ENCODE measurements at places on chromosomes 5 and 9.

GRCh38 chr9:137582286-137582860 is 3.6 kb upstream of the DPH7 start:
- DNase-seq: no peak

DNA sequence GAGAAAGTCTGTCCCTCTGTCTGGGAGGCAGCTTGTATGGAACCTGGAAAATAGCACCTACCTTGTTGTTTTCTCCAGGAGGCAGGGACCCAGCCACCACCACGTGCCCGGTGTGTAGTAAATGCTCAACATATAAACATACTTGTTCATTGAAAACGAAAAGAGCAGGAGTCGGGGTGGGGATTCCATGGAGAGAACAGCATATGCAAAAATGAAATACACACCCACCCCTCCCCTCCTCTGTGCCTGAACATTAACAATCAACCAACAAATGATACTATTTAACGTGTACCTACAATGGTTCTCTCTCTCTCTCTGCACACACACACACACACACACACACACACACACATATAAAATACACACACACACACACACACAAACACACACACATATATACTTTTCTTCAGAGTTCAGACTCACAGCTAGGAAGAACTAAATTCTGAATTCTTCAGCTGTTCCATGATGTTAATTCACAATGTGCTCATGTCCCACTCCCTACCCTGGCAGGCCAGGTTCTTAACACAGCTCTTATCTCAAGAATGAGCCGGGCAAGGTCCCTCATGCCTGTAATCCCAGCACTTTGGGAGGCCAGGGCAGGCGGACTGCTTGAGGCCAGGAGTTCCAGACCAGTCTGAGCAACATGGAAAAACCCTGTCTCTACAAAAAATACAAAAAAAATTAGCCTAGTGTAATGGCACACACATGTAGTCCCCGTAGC is 16.3 kb upstream of the DENND1A start:
- no peak for DNase-seq

DNA sequence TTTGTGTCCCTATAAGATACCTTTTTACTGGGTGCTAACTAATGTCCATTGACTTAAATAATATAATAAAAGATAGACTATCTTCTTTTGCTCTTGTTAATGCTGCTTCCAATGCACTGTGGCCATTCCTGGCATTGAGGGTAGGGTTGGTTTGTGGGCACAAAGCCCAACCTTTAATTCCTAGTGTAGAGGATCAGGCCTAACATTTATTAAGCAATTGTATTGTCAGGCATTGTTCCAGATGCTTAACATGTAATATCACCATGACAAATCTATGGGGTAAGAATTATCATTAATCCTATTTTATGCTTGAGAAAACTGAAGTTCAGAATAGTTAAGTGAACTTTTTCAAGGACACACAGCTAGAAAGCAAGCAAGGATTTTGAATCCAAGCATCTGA is 60.4 kb upstream of the GPBP1 start:
- DNase-seq: no peak

DNA sequence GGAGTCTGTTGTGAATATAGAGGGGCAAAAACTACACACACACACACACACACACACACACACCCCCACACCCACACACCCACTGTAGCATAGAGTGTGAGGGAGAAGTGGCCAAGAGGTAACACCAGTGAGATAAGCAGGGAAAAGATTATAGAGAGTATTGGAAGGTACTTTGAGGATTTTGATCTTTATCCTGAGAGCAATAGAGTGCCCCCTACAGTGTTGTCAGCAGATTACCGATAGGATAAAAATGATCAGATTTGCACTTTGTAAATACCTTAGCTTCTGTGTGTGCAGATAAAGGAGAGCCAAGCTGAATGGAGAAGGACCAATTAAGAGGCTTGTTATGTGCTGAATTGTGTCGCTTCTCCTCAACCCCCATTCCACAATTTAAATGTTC is 32.3 kb downstream of the ERCC6L2 start:
- DNase-seq: no peak

- DNase-seq: no peak
Observed at GRCh38 chr5:156834916-156835315, 15.2 kb upstream of the PPP1R2B start.

DNA sequence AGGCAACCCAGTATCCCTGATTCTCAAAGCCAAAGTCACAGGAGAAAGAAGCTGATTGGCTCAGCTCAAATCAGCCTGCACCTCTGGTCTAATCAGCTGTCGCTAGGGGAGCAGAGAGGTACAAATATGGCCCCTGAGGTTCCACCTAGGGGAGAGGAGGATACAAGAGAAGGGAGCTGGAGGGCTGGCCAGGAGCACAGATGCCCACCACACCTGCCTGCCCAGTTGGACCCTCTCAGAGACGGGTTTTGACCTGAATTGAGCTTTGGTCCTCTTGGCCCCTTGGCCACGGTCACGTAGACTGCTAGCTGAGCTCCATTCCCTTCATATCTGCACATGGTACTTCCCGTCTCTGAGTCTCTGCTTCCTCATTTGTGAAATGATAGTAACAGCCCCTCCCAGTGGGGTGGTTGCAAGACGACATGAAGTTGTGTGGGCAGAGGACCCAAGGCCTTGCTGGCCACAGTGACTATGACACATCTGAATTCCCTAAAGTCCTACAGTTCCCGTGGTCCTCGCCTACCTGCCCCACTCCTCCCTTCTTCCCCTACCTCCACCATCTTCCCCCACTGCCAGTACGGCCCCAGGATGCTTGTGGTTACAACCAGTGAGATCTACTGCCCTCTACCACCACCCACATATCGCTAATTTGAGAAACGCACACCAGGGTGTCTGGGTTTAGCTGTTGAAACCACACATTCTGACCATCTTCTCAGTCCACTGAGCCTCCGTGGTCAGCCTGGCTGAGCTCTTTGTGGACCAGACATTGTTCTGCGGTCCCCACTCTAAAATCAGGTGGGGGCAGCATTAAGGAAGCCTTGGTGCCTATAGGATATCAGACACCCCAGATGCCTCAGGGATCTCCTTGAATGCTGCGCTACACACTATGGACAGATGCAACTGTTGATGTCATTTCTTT is 60.3 kb upstream of the NEK6 start:
- DNase-seq: no peak

DNA sequence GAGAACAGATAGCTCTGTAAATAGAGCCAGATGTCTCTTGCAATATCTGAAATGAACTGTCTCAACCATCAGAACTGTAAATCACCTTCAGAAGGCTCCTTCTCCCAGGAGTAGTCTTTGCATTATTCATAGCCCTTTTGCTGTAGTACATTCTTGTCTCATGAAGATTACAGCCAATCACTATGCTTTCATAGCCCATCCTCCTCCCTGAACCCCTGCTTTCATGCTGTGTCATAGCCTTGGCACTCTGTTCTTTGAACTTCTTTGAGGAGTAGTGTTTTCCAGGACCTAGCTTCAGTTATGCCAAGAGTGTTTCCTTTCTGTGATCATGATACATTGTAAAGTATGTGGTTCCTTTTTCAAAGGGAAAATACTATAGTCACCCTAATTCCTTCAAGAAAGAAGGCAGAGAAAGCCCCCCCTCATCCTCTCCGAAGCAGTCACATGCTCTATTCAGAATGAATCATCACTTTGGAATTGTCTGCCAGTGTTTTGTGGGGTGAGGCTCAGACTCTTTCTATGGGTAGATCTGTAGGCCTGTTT is 61.1 kb downstream of the GRIA1 start:
- DNase-seq: no peak

DNA sequence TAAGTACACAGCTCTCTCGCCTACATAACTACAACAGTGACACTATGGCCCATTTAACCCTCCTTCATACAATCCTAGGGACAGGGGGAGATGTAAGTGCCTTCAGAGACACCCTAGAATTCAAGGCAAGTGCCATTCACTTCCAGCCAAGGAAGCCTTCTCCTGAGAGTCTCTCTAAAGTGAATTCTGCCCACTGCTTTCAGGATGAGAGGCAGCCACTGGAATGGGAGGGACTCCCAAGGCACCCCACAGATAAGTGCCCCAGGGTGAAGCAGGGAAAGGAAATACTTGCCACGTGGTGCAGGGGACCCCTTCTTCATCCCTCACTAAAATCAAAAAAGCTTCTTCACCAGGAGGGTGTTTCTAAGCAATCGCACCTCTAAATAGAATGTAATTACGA is 283.7 kb downstream of the ZNF608 start:
- no peak for DNase-seq

DNA sequence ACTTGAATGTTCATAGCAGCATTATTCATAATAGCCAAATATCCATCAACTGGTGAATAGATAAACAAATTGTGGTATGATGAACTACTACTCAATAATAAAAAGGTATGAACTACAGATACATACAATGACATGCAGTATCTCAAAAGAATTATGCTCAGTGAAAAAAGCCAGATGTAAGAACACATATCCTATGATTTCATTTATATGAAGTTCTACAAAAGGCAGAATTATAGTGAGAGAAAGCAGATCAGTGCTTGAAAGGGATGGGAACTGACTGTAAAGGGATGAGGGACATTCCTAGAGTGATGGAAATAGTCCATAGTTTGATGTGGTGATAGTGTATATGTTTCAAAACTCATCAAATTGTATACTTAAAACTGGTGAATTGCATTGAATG is 339.0 kb downstream of the ENC1 start:
- DNase-seq: no peak

All from stimulated activated CD8-positive, alpha-beta memory T cell treated with anti-CD3 and anti-CD28 coated beads, Interleukin-4, amount 100 ng/mL, for 4 hours (primary cell).